Right renal cortex interstitium (tissue), 3 donors: ENCODE measurements at places on chromosomes 12 and 14. TPM values are rescaled to one million over a fixed set of nuclear protein-coding genes. Genes with fewer than 3 reads are reported as not detected.

DNA sequence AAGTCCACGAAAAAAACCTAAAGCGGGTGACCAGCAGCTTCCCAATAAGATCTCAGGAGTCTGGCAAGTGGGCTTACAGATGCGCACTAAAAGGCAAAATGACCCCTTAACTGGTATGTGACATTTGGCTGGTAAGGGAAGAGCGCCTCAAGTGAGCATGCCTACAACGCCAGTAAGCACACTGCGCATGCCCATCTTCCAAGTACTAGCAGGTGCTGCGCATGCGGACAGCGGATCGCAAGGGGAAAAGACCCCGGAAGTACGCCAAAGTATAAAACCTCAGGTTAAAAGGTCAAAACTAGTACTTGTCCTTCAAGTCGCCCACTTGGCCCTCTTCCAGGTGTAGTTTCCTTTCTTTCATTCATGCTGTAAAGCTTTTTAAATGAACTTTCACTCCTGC, 518.5 kb upstream of the MDGA2 start:
- DNase-seq: no peak

DNA sequence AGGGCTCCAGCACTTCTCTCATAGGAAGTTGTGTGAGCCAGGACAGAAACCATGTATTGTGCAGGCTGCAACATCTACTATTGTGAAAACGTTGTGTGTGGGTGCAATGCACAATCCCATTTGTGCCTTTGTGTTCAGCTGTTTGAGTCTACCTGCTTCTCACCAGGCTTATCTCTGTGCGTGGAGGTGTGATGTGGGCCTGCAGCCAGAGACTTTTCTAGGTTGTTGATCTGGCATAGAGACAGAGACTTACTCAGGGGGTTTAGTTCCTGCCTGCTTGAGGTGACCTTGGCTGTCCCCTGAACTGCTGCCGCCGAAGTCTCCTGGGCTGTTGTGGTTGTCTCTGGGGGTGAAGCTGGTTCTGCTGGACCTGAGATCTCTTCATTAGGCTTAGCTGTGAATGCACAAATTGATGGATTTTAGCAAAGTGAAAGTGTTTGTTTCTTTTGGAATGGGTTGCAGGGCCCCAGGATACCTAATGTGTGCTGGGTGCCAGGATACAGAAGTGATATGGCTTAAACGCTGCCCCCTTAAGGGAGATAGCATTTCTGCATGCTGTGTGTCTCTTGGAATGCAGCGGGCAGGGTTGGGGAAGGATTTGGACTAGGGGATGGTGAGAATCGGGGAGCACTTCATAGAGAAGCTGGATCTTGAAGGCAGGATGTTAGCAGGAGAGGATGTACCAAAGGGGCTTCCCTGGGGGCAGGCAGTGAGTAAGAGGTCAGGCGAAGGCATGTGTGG, 2.5 kb downstream of the LACRT start:
- no peak for DNase-seq

The SART3 gene
- polyA plus RNA-seq: 54.9 TPM

The JPH4 gene
- 8.5 TPM for polyA plus RNA-seq

- no peak for DNase-seq
These were observed 67.3 kb downstream of the TSPAN9 start for GRCh38 chr12:3144495-3144894.

The PRB2 gene
- polyA plus RNA-seq: not detected

The ADAM21 gene
- 0.28 TPM for polyA plus RNA-seq

The TC2N gene
- polyA plus RNA-seq: 15.7 TPM

DNA sequence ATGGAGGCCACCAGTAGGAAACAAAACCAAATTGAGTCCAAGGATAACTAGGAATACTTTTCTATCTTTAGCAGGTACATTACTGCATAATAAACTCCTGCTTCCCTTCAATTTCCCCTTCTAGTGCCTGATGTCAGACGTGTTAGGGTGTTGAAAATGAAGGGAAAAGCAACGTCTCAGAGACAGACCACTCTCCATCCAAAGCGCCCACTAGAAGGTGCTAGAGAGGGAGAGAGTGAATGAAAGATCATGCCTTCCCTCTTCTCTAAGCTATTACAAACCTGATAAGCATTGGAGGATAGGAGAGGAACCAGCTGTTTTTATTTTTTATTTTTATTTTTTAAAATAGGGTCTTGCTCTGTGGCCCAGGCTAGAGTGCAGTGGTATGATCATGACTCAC, 64.1 kb downstream of the ZNF641 start:
- no peak for DNase-seq

DNA sequence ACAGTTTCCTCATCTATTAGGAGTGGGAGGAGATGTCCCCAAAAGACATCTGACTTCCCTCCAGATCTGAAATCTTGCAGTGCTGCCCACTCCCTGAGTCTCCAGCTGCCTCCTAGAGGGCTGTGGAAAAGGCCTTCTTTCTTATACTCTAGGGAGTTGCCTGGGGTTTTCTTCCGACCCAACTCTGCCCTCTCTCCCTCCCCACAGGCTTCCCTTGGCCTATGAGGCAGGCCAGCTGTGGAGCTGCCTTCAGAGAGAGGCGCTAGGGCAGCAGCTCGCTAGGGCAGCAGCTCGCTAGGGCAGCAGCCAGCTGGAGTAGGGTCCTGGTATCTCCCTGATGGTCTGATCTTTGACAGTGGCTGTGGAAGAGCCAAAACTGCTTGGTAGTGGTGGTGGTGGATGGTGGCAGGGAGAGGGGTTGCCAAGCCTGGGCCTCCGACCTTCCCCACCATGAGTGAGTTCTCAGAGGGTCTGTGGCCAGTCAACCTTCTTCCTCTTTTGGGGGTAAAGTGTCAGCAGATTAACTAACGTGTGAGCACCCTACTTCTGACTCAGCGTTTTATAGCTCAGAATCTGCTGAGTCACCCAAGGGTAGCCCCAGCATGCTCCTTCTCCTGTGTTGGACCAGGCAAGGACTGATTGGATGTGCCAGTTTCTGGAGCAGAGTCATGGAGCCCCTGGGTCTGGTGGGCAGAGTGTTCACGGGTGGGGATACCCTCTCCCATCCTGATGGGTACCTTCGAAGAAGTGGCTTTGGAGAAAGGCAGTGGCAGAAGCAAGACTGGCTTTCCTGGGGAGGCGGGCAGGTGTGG, 2.3 kb downstream of the SLC48A1 start:
- DNase-seq: no peak

The LHX5 gene
- polyA plus RNA-seq: not detected

DNA sequence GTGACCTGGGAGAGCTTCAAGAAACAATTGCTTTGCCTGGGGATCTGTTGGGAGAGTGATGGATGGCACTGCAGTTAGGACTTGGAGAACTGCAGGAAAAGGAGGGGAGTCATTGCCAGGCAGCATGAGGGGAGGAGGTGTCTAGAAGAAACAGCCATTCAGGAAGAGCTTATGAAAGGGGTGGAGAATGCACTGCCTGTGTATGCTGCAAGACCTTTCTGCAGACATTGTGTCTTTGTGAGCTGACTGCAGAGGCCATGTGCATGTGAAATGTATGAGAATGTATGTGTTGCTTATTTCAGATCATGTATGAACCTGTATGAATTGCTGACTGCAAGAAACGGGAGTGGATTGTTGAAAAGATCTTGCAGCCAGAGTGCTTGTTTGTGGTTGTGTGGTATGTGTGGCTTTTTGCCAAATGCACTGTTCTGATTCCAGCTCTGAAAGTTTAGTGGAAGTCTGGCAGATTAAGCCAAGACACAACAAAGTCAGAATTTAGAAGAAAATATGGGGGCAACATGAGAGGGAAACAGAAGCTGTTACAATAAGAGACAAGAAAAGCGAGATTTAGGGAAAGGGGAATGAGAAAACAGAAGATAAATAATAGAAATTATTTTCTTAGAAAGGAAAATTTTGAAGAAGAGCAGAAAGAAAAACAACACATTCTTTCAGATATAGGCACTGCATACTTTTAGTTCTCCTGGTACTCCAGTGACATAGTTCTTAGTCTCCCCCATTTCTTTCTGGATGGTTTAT, 9.8 kb upstream of the RIMKLB start:
- no peak for DNase-seq

GRCh38 chr14:69662636-69663299, 51.4 kb downstream of the SUSD6 start:
- DNase-seq: no peak

The NRL gene
- polyA plus RNA-seq: 3.7 TPM

The ABCC9 gene
- polyA plus RNA-seq: 21.2 TPM

GRCh38 chr14:100488057-100488456, 99.2 kb downstream of the BEGAIN start:
- no peak for DNase-seq

- DNase-seq: peak; percentile 52
These were observed 59.4 kb downstream of the DGLUCY start for GRCh38 chr14:91173221-91173670.

- DNase-seq: no peak
These were observed 745 bp upstream of the ADCY4 start for GRCh38 chr14:24335461-24336171.

DNA sequence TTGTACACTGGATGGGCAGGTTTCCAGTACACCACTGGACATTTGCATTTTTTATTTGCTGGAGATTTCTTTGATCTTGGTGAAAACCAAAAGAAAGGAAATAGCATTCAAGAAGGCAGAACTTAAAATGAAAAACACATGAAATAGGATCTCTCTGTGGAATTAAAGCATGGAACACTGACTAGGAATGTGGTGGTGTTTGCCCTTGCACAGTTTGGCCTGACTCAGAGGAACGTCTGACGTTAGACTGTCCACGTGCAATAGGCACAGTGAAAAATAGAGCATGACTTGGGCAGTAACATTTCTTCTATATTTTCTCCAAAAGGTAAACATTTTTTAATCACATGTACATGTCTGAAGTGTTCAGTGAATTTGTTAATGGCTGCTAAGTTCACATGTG, 474.1 kb upstream of the PRICKLE1 start:
- DNase-seq: no peak

DNA sequence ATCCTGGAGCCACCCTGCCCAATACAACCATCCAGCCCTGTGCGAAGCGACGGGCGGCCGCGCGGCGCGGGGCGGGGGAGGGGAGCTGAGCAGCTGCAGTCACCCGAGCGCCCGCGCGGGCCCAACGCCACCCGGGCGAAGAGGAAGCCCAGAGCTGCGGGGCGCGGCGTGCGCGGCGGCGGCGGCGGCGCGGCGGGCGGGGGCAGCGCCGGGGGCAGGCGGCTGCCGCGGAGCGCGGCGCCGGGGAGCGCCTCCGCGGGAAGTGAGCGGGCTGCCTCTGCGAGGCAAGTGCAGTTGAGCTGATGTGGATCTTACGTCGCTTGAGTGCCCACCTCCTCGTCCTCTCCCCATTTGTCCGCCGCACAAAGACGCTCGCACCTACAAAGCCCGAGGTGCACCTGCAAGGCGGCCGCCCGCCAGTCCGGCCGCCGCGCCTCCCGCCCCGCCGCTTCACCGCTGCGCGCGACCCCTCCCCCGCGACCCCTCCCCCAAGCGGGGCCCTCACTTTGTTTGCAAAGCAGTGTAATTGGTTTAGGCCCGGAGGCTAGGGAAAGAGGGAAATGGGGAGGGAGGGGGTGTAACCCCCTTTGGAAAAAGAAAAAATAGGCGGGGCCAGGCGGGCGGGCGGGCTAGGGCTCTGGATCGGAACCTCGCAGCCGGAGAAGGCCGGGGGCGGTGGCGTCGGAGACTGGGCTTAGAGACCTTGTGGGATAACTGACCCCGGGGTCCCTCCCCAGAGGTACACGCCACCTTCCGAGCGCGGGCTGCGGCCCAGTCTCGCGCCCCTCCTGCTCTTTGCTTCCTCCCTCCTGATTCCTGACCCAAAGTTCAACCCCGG, at the start of the genes FOXA1 and TTC6:
Gene FOXA1 (minus strand): TSS at position 279 of the 838 bp plus-strand sequence. CDS start 277 bp downstream, at position 2.
Gene TTC6 (plus strand): TSS at position 659 of the 838 bp plus-strand sequence. CDS start 26,436 bp downstream, outside the sequence.
- no peak for DNase-seq

The C12orf42 gene
- polyA plus RNA-seq: 0.57 TPM

- no peak for DNase-seq
These were observed 65.2 kb upstream of the ACTN1 start for GRCh38 chr14:69044296-69044695.

GRCh38 chr12:202081-202731, 11.8 kb downstream of the SLC6A12 start:
- DNase-seq: no peak

DNA sequence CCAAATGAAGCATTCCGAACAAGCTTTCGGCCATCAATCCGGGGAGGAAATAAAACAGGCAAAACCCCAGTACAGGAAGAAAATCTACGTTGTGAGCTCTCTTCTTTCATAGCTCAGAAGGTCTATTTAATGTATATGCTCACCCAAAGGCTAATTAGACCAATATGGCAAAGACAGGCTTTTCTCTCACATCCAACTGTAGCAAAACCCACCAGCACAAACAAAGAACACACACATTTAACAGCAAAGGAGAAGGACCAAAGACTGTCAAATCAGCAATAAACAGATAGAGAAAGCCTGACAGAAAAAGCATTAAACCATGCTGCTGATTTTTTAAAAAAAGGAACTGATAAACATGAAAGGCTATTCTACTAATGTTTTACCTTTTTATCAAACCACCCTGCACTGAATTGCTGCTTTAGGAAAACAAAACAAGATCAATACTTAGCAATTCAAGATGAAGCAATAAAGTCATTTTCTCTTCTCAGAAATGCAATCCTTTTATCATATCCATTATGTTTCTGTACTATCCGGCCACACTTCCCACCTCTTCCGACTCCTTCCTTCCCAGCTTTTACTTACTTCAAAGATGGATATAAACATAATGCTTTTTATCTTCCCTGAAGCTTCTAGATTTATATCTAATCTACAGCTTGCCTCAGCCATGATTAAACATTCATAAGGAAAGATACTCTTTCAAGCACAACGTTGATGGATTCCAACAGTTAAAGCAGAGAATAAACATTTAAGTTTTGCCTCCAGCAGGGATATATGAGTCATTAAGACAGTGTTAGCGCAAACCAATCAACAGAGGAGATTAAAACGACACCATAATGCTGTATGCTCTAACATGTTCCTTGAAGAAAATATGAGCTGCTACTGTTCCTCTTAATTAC, 74.6 kb upstream of the BBS10 start:
- DNase-seq: no peak

The TMEM117 gene
- polyA plus RNA-seq: 14.8 TPM

The REC8 gene
- 51.6 TPM for polyA plus RNA-seq

DNA sequence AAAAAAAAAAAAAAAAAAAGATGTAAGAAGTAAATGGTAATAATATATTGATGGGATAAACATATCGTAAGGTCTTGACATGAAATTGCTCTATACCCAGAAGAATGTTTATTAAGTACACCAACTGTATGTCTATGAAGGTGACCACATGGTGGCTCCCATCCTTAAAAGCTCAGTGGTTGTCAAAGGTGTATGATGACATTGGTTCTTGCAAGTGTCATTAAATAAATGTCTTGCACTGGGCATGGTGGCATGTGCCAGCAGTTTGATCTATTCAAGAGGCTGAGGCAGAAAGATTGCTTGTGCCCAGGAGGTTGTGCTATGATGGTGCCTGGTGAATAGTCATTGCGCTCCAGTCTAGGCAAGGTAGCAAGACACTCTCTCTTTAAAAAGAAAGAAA, 10.4 kb downstream of the CCT2 start:
- no peak for DNase-seq

The ASB2 gene
- 0.24 TPM for polyA plus RNA-seq

DNA sequence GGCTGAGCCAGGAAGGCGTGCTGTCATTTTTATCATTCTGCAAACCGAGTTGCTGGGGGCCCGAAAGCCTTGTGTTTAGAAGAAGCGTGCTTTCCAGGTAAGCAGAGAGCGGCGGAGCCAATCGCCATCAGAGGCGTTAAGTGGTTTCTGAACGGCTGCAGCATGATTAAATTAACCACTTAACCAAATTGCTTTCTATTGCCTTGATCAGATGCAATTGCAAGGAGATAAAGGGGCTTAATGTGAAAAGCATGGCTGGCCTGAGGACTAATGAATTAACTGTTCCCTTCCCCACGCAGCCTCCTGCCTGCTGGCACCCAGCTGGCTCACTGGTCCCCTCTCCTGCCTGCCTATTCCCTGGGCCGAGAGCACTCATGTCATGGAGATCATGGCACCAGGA, 36.6 kb upstream of the CHGA start:
- DNase-seq: no peak

GRCh38 chr12:109382031-109382430, 34.3 kb downstream of the MYO1H start:
- DNase-seq: no peak

- DNase-seq: no peak
These were observed 7.5 kb downstream of the CRADD start for GRCh38 chr12:93684716-93685115.
